ENCODE measurements at places on chromosomes 16 and 17. TPM values are rescaled to one million over a fixed set of nuclear protein-coding genes. Genes with fewer than 3 reads are reported as not detected.
A peak's percentile ranks its signal among the peaks of the same experiment; 100 is the strongest.

DNA sequence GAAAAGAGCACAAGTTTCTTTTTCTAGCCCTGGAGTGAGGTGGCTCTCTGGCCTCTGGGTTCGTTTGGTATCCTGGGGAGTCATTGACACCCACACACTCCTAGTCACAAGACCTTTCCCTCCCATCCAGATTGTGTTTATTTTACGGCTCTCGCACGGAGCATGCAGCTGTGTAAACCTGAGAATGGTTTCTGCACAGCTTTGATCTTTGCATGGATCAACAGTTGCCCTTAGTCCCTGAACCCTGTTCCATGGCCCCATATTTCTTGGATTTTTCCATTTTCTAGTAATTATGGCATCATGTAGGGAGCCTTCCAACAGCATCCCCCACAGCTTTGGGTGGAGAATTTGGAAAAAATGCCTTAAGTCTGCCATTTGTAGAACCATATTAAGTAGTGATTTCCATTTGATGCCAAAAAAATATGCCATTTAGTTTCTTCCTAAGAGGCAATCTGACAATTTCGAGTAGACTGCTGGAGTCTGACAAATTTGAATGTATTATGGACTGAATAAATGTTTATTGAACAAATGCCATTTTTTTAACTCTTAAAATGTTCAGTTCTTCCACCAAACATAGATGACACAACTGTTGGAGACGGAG lies 197.7 kb downstream of the WWOX start:
- no peak for DNase-seq

- peak; percentile 68 for DNase-seq
Measured at GRCh38 chr16:30535777-30536190, 1.1 kb upstream of the ZNF747 start.

DNA sequence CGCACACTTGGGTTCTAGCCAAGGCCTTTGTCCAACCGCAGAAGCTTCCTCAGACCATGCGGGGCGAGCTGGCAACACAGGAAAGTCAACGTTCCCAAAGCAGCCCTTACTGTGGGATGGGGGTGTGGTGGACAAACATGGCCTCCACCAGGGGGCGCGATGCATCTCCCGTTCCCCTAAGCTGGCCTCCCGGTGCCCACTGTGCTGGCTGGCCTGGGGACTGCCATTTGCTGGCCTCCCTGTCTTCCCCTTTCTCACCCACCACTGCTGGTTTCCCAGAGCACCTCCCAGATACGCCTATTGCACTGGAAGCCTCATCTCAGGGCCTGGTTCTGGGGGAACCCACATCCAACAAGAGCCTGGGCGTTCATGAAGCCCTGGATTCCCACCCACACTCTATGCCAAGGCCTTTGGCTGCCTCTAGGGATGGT lies 145.3 kb downstream of the IRF8 start:
- DNase-seq = no peak

DNA sequence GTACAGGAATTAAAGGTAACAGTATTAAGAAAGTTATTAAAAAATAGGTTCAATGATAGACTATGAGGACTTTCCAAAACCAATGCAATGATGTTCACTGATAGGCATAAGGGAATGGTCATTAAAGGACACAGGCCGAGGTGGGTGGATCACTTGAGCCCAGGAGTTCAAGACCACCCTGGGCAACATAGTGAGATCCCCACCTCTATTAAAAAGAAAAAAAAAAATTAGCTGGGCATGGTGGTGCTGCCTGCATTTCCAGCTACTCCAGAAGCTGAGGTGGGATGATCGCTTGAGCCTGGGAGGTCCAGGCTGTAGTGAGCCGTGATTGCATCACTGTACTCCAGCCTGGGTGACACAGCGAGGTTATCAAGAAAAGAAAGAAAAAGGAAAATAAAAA lies 5.9 kb downstream of the TOP2A start:
- no peak for DNase-seq

DNA sequence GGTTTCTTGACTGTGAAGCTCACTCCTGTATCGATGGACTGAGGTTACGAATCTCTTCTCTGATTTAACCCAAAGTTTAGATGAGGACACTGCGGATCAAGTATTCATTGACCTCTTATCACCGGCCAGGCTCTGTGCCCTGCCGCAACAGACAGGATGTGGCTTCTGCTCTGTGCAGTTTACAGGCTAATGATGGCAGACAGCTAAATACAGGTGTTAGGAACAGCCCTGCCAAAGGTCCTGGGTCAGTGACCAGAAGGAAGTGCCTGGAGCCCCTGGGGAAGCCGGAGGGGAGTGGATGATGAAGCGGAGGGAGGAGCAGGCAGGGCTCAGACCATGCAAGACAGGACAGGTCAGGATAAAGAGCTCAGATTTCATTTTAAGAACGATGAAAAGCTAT lies 44.4 kb downstream of the HAPSTR1 start:
- DNase-seq = no peak

- DNase-seq = no peak
Measured at GRCh38 chr17:6059406-6059805, 10.8 kb upstream of the WSCD1 start.

GRCh38 chr16:50699326-50700159 lies 6.1 kb downstream of the NOD2 start:
- peak; percentile 98 for DNase-seq

- no peak for DNase-seq
Measured at GRCh38 chr17:18267366-18267765, 6.9 kb downstream of the MIEF2 start.

GRCh38 chr17:7538050-7538449 lies 10.8 kb upstream of the TNFSF12 start:
- DNase-seq = no peak

DNA sequence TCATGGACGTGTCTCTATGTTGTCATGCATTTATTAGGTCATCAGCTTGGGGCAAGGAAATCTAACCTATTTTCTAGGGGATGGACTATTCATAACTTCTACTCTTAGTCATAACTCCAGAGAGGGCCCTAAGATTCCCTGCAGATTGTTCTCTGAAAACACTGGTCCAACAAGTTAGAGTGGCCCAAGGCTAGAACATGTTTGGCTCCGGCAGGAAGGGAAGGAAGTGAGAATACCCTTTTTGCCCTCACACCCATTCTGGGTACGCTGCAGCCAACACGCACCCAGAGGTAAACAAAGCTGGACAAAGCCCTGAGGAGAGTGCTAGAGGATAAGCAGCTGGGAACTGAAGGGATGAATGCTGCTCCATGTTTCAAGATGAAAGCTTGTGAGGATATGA lies 9.9 kb downstream of the C16orf86 start:
- peak; percentile 78 for DNase-seq

- peak; percentile 25 for DNase-seq
Measured at GRCh38 chr16:50940275-50940854, 198.5 kb downstream of the CYLD start.

- DNase-seq = peak; percentile 32
Measured at GRCh38 chr17:28949185-28950016, 1.9 kb downstream of the PHF12 start.

DNA sequence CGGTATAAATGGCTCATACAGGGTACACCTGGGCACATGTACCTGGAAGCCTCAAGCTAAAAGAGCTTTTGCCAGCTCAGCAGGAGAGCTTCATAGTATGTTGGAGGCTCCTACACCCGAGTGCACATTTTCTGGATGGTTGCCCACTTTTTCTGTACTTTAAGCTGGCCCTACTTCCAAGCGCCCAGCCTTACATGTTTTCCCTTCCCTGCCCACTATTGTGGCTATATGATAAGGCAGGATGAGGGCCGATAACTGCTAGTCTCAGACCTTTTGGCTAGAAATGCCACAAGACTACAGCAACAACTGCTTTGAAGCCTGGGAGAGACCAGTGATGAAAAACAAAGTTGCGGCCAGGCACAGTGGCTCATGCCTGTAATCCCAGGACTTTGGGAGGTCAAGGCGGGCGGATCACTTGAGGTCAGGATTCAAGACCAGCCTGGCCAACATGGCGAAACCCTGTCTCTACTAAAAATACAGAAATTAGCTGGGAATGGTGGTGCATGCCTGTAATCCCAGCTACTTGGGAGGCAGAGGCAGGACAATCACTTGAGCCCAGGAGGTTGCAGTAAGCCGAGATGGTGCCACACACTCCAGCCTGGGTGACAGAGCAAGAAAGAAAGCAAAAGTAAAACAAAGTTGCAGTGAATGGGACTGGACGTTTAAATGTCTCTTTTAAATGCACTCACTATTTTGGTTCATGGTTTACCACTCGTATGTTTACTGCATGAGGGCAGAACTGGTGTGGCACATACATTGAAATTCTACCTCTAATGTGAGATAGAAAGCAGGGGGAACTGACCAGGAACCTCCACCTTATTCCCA lies 14.2 kb upstream of the MARCHF10 start:
- peak; percentile 40 for DNase-seq

GRCh38 chr17:73777131-73777449 lies 132.8 kb upstream of the SDK2 start:
- DNase-seq = no peak

DNA sequence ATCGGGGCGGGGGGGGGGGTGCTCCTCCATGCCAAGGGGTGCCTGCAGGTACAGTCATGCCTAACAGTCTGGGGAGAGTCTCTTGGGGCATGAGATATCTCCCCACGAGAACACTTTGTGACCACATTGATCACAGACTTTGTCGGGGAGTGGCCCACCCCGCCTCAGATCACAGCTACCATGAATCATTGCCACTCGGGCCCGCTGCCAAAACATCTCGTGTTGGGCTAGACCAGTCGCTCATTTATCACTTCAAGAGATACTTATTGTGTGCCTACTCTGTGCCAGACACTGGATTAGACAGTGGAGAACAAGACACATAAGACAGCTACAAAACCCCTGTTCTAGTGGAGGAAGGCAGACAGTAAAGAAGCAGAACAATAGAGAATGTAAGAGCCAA lies 72.6 kb downstream of the CLEC16A start:
- peak; percentile 84 for DNase-seq

Gene TOB1
- total RNA-seq = 11.6 TPM

Gene ERI2
- total RNA-seq = 25.6 TPM

Gene CHP2
- total RNA-seq = 0.26 TPM

Gene KRTAP9-4
- total RNA-seq = not detected

Data from bronchial epithelial cell (primary cell).